NCI-H2081 treated with DMSO at 0.1 percent for 48 hours (cell line): ENCODE measurements at places on chromosomes 1 and 21.

DNA sequence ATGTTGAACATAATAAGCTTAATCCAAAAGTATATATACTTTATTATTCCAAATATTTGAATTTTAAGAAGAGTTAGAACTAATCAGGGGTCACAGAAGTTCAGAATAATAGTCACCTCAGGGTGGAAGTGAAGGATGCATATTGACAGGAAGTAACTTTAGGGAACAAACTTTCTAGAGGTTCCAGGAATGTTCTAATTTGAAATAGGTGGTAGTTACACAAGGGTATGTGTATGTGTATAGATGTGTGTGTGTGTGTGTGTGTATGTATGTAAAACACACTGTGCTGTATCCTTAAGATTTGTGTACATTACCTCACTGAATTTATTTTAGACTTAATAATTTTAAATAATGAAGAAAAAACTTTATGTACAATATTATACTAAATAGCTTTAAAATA lies 110.4 kb downstream of the ACBD6 start:
- no peak for DNase-seq

DNA sequence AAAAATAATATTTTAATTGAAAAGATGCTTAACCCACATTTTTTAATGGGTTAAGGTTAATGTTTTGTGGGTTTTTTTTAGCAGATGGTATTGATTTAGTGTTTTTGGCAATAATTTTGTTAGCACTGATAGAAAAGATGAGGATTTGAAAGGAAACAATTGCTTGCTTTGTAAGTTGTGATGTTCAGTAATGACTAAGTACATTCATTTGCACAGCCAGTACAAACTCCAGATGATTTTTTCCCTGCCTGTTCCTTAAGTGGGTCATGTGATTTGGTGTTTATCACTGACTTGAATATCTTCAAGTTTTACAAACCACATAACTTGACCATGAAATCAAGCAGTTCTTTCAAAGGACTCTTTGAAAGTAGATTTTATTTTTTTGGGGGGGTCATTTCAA lies 15.0 kb downstream of the DISP1 start:
- DNase-seq, result no peak

DNA sequence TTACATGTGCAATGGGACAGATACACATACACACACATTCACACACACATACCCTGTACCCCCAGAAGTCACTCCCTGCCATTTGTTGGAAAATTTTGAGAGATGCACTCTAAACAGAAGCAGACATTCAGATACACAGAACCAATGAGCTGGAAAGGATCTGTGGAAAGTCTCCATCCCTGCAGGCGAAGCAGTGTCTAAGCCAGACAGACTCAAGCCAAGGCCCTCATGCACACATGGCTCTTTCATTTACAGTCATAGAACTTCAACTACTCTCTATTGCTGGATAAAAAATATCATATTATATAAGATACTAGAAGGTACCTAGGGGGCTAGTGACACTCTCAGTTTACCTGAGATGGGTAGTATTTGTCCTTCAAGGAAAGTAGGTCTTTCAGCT lies 7.3 kb upstream of the SEC16B start:
- DNase-seq, result no peak

DNA sequence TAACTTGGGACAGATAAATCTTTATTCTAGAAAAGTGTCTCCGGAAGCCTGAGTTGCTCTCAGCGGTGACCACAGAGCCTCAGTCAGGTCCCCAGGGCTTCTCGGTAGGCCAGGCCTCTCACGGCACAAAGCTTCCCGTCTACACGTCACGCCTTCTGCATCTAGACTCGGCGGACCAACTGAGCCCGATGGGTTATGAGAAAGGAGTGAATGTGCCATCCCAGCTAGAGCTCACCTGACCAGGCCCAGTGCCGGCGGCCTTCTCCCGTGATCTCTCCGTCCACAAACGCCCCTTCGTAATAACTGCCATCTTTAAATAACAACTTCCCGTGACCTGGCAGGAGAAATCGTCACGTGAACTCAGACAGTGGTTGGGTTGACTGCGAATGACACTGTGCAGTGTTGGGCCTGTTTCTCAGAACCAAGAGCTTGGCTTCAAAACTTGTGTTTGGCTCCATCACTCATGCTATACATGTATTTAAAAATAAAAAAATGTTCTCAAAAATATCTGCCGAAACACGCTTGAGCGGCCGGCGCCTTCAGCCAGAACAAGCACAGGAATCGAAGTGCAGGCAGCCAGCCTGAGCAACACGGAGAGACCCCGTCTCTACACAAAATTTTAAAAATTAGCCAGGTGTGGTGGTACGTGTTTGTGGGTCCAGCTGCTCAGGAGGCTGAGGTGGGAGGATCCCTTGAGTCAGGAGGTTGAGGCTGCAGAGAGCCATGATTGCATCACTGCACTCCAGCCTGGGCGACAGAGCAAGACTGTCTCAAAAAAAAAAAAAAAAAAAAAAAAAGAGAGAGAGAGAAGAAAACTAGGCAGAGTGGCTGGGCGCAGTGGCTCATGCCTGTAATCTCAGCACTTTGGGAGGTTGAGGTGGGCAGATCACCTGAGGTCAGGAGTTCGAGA lies 3.1 kb downstream of the MORN1 start:
- DNase-seq, result no peak

DNA sequence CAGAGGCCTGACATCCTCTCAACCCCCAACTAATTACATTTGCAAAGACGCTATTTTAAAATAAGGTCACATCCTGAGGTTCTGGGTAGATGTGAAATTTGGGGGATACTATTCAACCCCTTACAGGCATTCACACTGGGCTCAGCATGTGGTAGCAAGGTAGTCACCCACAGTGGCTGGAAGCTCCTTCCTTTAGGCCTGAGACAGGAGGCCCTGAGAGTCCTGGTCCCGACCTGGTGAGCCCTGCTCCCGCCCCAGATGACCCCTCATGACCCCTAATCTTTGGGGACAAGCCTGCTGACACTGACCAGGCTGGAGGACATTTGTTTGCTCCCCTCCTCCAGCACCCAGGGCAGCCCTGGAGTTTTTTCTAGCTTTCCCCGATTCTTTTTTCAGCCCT lies 225.9 kb downstream of the DYRK1A start:
- no peak for DNase-seq

- peak; percentile 97 for DNase-seq
These were observed 1.4 kb downstream of the KIAA0319L start for GRCh38 chr1:35555601-35556477.

DNA sequence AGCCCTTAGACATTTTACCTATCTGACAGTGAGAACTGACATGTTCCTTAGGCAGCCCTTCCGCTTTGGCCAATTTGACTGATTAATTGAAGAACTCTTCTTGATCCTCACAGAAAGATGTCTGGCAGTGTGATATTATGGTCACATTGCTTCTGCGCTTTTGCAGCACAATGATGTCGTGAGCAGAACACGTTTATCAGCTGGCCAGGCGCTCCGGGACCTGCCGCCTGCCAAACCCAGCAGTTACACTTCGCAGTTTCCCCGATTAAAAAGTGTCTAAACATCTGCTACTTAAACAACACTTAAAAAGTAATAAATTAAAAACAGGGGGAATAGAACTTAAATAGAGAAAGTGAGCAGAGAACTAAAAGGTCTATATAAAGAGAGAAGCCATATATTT lies 103.5 kb upstream of the ETS2 start:
- DNase-seq, result no peak

GRCh38 chr1:94022471-94023189 lies 98.3 kb downstream of the ABCA4 start:
- no peak for DNase-seq

DNA sequence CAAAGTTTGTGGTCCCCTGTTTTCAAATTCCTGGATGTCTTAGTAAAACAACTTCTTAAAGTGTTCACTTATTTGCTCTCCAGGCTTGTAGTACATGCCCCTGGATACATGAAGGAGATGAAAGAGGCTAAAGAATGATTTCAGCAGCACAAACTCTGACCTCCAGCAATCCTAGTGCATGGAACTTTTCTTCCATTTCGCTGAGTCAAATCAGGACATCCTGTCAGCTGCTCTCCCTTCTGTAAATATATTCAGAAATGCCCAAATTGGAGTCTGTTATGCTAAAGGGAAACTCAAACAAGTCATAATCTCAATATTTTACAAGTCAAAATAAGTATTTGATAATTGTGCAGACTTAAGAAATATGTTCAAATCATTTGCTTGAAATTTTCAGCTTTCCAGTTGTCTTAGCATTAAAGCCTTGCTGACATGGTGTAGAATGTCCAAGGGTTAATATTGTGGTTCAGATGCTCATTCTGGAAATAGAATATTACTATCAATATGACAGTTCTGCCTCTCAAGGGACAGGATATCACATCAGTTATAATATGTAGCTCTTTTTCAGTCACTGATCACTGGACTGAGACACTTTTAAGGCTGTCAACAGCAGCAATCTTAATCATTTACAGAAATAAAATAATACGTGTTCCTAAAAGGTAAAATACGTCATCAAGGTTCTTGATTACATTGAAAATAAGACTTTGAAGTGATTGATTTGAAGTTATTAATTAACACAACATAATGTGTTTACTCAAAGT lies 1157.3 kb downstream of the PLA2G4A start:
- no peak for DNase-seq
